ENCODE measurements at places on chromosomes 16 and 17.

GRCh38 chr16:4664538-4665418, 28.6 kb upstream of the NUDT16L1 start:
- no peak for DNase-seq

- DNase-seq, result no peak
Measured at GRCh38 chr17:55843785-55844184, 92.9 kb downstream of the PCTP start.

DNA sequence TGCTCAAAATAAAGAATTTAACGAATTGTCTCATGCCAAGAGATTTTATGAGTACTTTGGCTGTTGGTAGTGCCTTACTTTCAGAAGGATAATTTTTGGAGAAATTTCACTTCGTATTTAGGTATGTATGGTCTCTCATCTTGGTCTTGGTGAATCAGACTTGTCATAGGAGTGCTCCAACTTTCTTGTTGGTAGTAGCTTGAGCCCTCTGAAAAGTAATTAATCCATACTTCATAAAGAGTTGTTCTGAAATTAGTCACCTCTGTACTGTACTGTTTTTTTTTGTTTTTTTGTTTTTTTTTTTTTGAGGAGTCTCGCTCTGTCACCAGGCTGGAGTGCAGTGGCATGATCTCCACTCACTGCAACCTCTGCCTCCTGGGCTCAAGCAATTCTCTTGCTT, 11.6 kb downstream of the ZNRF1 start:
- DNase-seq, result no peak

DNA sequence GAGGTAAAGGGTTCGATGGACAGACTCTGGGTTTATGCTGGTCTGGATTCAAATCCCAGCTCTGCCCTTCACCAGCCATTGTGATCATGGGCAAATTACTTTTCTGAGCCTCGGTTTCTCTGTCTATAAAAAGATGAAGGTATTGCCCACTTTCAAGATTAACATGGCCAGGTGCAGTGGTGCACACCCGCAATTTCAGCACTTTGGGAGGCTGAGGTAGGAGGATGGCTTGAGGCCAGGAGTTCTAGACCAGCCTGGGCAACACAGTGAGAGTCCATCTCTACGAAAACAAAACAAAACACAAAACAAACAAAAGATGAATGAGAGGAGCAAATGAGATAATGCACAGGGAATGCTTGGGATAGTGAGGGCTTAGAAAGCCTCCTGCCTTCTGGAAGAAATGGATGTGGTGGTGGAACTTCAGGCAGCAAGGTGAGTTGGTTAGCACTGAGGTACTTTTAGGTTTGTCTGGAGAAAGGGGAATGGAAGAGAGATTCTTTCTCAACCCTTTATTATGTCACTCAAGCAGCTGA, 8.5 kb downstream of the ADGRG3 start:
- DNase-seq, result no peak

DNA sequence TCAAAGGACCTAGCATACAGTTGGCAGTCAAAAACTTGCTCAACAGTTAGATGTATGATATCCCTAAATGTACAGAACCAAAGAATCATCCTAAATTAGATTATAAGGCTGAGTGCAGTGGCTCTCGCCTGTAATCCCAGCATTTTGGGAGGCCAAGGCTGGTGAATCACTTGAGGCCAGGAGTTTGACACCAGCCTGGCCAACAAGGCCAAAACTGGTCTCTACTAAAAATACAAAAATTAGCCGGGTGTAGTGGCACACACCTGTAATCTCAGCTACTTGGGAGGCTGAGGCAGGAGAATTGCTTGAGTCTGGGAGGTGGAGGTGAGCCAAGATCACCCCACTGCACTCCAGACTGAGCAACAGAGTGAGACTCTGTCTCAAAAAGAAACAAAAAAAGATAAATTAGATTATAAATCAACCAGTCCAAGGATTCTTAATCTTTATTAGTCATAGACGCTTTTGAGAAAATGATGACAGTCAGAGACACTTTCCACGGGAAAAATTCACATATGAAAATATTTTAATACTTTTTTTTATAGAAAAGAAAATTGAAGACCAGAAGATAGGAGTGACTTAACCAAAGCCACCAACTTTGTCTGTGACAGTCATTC, 77.6 kb downstream of the MMD start:
- DNase-seq, result no peak

GRCh38 chr17:66900126-66901010, 64.1 kb upstream of the CACNG4 start:
- no peak for DNase-seq

All from activated CD4-positive, CD25-positive, alpha-beta regulatory T cell (primary cell).